ENCODE measurements at places on chromosomes 6 and 20. TPM values are rescaled to one million over a fixed set of nuclear protein-coding genes. Genes with fewer than 3 reads are reported as not detected.

POPDC3 gene
- 59.6 TPM for total RNA-seq

HLA-DRA gene
- not detected for total RNA-seq

C4B gene
- 1.8 TPM for total RNA-seq

LAMA2 gene
- 17.9 TPM for total RNA-seq

DLK2 gene
- total RNA-seq, result 5.8 TPM

SOX18 gene
- total RNA-seq, result 0.13 TPM

ID4 gene
- total RNA-seq, result 0.66 TPM

VSTM2L gene
- 0.22 TPM for total RNA-seq

DNA sequence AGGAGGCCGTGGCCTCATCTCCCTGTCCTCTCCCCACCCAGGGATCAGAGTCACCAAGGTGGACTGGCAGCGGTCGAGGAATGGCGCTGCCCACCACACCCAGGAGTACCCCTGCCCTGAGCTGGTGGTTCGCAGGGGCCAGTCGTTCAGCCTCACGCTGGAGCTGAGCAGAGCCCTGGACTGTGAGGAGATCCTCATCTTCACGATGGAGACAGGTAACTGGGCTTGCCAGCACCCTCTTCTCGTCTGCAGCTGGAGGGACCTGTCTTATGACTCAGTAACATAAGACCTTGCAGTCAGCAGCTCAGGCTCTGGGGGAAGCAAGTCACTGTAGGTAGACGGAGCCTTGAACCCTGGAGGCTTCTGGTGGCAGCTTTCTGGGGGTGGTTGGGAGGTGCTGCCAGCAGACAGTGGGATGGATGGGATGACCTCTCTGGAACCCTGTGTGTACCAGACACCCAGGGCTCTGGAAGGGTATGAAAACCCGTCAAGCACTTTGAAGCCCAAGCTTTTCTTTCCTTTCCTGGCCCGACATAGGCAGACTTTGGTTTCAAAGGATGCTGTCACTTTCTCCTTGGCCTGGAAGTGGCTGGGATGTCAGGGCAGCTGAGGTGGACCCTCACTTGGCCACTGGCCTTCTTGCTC lies 13.8 kb downstream of the TGM6 start:
- H3K4me1 ChIP-seq, result no peaks in the 10 kb centered on the region
- peaks cover 8% of the 10 kb centered on the region for H3K27me3 ChIP-seq
- H3K4me3 ChIP-seq, result no peak overlapping the region
- H3K27ac ChIP-seq, result no peak overlapping the region
- no peak for DNase-seq

DNA sequence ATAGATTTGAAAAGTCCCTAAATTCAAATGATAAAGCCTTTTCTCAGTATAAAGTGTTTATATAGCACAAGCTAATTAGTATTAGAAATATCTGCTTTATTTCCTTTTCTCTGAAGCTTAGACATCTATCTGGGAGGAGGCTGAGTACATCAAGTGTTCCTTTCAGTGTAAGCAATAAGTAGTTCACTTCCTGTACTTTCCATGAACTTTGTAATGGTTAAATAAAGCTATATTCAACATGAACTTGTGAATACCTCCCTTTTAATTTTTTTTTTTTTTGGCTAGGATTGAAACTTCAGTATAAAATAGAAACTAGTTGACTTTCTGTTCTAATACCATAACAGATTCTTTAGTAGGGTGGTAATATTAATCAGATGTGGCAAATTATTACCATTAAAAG lies 190.9 kb downstream of the CENPW start:
- no peaks in the 10 kb centered on the region for H3K27me3 ChIP-seq
- no peak for DNase-seq
- H3K4me3 ChIP-seq, result no peak overlapping the region
- H3K36me3 ChIP-seq, result no peaks in the 10 kb centered on the region

- DNase-seq, result peak; percentile 5
- peaks cover 13% of the 10 kb centered on the region for H3K4me1 ChIP-seq
- H3K36me3 ChIP-seq, result no peaks in the 10 kb centered on the region
- no peak overlapping the region for H3K27ac ChIP-seq
- no peaks in the 10 kb centered on the region for H3K27me3 ChIP-seq
- no peak overlapping the region for H3K4me3 ChIP-seq
These were observed 20.6 kb downstream of the EPM2A start for GRCh38 chr6:145714731-145715130.

DNA sequence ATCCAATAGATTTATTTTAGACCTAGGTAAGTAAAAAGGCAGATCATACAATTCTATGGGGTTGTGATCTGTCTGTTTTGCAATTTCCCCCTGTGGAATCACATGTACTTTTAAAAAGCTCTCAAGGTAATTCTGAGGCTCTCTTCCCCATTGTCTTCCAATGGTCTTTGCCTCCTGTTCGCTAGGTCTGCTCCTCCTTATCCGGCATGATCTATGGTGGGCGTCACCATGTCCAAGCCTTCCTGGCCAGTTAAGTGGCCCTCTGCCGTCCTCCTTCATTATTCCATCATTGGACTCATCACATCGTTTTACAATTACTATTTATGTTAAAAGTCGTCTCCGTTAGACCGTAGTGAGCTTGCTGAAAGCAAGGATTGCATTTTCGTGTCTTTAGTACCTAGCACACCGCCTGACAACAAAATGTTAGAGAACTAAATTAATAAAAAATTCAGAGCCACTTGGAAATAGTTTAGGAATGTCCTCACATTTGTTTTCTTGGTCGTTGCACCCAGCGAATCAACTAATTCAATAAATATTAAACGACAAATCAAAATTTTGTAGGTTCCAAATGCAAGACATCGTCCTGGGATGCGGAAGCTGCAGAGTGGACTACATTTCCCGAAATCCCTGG lies 2.2 kb upstream of the STXBP5 start:
- peak overlapping the region; percentile 89 for H3K4me3 ChIP-seq
- H3K36me3 ChIP-seq, result peaks cover 5% of the 10 kb centered on the region
- H3K4me1 ChIP-seq, result peaks cover 5% of the 10 kb centered on the region
- no peaks in the 10 kb centered on the region for H3K27me3 ChIP-seq
- peak; percentile 83 for DNase-seq

GRCh38 chr20:33518071-33518470 lies 28.2 kb downstream of the CBFA2T2 start:
- peak; percentile 69 for DNase-seq
- peaks cover 6% of the 10 kb centered on the region for H3K4me1 ChIP-seq
- peak overlapping the region; percentile 38 for H3K27ac ChIP-seq
- no peak overlapping the region for H3K4me3 ChIP-seq
- H3K36me3 ChIP-seq, result no peaks in the 10 kb centered on the region

DNA sequence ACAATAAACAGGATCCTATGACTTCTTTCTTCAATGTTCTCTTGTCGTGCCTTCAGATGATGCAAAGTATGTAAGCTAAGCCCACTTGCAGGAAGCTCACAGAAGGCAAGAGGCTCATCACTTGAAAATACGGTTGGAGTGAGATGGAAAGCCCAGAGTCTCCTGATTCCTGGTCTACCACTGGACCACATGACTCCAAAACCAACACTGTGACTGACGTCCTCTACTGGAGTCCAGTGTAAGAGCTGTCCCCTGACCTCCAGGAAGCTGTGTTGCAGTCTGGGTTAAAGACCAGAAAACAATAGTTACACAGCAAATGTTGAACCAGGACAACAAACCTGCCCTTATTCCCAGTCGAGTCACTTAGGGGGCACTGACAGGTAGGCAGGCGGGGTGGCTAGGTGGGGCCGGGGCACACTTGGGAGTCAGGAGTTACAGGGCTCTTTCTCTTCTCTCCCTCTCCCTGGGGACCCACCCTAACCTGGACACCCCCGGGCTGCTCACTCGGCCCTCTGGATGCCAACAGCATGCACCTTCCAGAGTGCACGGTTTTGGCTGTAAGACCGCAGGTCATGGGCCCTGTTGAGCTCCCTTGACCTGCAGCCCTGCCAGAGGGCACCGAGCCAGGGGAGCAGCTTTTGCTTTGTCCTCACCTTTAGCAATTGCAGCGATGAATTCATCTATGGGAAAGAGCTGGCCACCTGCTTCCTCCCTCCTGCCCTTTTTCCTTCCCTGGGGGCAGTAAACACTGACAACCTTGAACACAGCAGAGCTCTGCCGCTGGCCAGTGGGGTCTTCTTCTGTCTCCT lies 7.4 kb downstream of the PCK1 start:
- DNase-seq, result no peak
- H3K27me3 ChIP-seq, result no peaks in the 10 kb centered on the region
- no peak overlapping the region for H3K4me3 ChIP-seq
- peaks cover 17% of the 10 kb centered on the region for H3K4me1 ChIP-seq
- no peaks in the 10 kb centered on the region for H3K36me3 ChIP-seq

DNA sequence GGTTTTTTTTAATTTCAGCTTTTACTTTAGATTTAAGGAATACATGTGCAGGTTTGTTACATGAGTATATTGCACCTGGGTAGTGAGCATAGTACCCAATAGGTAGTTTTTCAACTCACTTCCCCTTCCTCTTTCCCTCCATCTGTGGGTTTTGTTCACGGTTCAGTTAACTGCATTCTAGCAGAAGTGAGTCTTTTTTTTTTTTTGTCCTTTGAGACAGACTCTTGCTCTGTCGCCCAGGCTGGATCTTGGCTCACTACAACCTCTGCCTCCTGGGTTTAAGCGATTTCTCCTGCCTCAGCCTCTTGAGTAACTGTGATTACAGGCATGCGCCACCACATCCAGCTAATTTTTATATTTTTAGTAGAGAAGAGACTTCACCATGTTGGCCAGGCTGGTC lies 8.7 kb downstream of the UBR2 start:
- no peak overlapping the region for H3K4me3 ChIP-seq
- no peaks in the 10 kb centered on the region for H3K27me3 ChIP-seq
- no peak for DNase-seq
- H3K36me3 ChIP-seq, result peaks cover 17% of the 10 kb centered on the region

DNA sequence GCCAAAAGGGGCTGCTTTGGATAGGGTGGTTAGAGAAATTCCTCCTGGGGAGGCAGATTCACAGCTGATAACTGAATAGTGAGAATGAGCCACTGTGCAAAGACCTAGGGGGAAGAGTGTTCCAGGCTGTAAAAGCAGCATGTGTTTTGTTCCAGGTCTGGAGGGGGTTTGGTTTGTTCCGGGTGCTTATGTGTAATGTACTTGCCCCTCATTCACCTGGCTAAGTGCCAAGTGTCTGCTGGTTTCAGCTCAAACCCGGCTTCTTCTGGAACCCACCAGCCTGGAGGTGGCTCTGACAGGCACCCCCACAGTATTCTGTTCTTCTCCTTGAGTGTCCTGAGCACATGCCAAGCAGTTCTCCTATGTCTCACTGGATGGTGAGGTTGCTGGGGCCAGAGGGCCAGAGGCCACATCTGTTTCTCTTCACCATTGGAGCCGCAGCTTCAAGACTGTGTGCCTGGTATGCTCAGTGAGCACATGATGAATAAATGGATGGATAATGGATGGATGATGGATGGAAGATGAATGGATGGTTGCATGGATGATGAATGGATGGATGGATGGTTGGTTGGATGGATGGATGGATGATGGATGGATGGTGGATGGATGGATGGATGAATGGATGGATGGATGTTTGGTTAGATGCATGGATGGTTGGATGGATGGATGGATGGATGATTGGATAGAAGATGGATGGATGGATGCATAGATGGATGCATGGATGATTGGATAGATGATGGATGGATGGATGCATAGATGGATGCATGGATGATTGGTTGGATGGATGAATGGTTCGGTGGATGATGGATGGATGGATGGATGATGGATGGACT lies 227.6 kb downstream of the BMP7 start:
- no peak overlapping the region for H3K27ac ChIP-seq
- peaks cover 23% of the 10 kb centered on the region for H3K27me3 ChIP-seq
- H3K4me1 ChIP-seq, result no peaks in the 10 kb centered on the region
- H3K4me3 ChIP-seq, result no peak overlapping the region
- H3K36me3 ChIP-seq, result no peaks in the 10 kb centered on the region

DNA sequence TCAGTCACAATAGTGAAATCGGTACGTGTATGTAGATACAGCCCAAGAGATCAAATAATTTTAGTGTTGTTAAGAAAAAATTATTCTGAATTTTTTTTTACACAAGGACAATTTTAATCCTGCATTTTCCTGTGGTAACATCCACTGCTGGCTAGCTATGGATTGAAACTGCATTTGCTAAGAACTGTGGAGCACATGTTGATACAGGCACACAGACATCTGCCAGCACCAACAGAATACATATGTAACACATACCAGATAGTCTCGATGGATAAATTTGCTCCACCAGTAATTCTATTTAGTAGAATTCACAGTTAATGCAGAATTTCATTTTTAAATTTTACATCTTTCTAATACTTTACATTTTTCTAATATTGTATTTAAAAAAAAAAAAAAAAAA lies 2.2 kb downstream of the ASIP start:
- H3K27ac ChIP-seq, result no peak overlapping the region
- no peaks in the 10 kb centered on the region for H3K36me3 ChIP-seq
- H3K27me3 ChIP-seq, result 0 out of 2 replicates have a peak, but pooled peaks cover 2% of the 10 kb centered on the region
- H3K4me3 ChIP-seq, result no peak overlapping the region
- no peaks in the 10 kb centered on the region for H3K4me1 ChIP-seq

- no peaks in the 10 kb centered on the region for H3K27me3 ChIP-seq
- peak; percentile 69 for DNase-seq
- H3K36me3 ChIP-seq, result no peaks in the 10 kb centered on the region
- H3K4me1 ChIP-seq, result no peaks in the 10 kb centered on the region
- H3K4me3 ChIP-seq, result peak overlapping the region; percentile 67
These were observed 42.6 kb downstream of the TRIM27 start for GRCh38 chr6:28880894-28881780.

GRCh38 chr6:10658910-10659698 lies 35.3 kb downstream of the C6orf52 start:
- H3K4me1 ChIP-seq, result 0 out of 2 replicates have a peak, but pooled peaks cover 2% of the 10 kb centered on the region
- no peaks in the 10 kb centered on the region for H3K36me3 ChIP-seq
- H3K27ac ChIP-seq, result no peak overlapping the region
- H3K27me3 ChIP-seq, result no peaks in the 10 kb centered on the region
- H3K4me3 ChIP-seq, result no peak overlapping the region

DNA sequence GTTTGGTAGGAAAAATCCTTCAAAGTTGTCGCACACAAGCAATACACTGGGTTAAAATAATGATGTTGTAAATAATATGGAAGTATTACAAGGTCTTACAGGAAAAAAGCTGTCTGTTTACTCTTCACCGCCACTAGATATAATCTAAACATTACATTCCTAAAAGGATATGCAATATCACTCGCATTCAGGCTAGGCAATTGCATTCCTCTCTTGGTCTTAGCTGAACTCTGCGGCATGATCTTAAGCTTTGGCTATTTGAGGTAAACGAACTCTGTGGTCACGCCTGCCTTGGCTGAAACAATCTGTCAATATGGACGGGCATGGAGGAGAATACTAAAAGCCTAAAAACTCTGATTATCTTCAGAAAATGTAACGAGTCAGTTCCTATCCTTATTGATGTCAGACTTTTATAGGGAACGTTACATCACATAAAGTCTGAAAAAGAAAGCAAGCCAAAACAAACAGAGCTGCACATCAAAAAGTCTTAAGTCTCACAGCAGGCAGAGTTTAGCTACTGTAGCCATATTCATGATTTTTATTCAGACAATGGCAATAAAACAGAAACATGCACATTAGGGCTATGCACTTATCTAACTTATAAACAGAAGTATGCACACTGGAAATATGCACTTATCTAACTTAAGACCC lies 30.8 kb upstream of the FILIP1 start:
- H3K4me3 ChIP-seq, result peak overlapping the region; percentile 25
- no peaks in the 10 kb centered on the region for H3K27me3 ChIP-seq
- peak; percentile 80 for DNase-seq
- no peaks in the 10 kb centered on the region for H3K36me3 ChIP-seq
- peaks cover 11% of the 10 kb centered on the region for H3K4me1 ChIP-seq
